Activated CD4-positive, alpha-beta T cell treated with anti-CD3 and anti-CD28 coated beads, Interleukin-2, amount 50 U/mL, for 4 hours (primary cell): ENCODE measurements at places on chromosomes 16 and 17.

DNA sequence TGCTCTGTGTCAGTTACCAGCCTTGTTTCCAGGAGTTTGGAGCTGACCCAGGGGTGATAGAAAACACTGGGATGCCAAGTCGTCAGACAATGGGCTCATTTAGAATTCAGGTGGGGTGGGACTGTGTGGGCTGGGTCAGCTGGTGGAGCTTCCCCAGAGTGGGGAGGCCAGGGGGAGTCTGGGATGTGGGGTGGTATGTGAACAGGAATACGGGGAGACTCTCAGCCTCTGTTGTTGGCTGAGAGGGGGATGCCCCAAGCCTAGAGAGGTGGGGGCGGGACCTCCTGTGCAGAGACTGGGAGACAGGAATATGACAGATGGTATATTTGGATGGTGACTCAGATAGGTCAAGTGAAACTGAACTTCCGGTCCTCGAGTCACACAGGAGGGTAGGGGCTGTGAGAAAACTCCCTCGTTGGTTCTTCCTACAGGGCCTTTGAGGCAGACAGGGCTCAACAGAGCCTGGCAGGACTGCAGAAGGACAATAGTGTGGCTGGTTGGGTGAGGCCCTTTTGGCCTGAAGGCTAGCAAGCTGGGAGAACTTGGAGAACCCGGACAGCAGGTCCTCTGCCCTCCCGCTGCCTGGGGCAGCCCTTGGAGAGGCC, 23.7 kb downstream of the CDH1 start:
- DNase-seq, result no peak

GRCh38 chr16:23343643-23344612, 41.8 kb downstream of the SCNN1B start:
- no peak for DNase-seq

- DNase-seq, result no peak
These were observed 290.6 kb upstream of the CCL2 start for GRCh38 chr17:33964344-33964979.

DNA sequence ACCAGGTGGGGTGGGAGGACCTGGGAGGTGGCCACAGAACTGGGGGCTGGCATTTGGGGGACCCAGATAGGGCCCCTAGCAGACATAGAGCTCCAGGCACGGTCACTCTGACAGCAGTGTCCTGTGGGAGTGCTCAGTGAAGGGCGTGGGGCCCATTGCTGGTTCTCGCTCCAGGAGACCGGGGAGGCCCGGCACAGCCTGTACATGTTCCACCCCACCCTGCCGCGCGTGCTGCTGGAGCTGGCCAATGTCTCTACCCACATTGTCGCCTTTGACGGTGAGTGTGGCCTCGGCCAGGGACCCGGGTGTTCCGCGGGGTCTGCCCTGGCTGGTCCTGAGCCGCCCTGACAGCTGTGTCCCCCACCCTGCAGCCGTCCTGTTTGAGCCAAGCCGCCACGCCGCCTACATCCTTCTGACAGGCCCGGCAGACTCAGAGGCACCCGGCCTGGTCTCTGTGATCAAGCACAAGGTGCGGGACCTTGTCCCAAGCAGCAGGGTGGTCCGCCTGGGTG, 11.2 kb downstream of the RGS11 start:
- no peak for DNase-seq
